Muscle of back (tissue), 13 donors: ENCODE measurements at places on chromosomes 12 and 14.

DNA sequence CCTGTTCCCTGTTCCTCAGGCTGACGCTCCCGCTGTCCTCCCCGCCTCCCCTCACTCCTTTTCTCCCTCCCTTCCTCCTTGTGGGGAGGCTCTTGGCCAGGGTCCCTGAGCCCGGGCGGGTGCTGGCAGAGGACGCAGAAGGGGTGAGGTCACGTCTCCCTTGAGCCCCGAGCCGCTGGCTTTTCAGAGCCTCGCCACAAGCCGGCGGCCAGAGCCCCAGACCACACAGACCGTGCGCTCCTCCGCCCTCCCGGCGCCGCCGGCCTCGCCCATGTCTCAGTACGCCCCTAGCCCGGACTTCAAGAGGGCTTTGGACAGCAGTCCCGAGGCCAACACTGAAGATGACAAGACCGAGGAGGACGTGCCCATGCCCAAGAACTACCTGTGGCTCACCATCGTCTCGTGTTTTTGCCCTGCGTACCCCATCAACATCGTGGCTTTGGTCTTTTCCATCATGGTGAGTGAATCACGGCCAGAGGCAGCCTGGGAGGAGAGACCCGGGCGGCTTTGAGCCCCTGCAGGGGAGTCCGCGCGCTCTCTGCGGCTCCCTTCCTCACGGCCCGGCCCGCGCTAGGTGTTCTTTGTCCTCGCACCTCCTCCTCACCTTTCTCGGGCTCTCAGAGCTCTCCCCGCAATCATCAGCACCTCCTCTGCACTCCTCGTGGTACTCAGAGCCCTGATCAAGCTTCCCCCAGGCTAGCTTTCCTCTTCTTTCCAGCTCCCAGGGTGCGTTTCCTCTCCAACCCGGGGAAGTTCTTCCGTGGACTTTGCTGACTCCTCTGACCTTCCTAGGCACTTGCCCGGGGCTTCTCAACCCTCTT lies at the start of gene TMEM233:
TMEM233 (plus strand) TSS at position 197 of the 821 bp plus-strand sequence; CDS start at position 272, 75 bp downstream.
- peak; percentile 53 for DNase-seq

DNA sequence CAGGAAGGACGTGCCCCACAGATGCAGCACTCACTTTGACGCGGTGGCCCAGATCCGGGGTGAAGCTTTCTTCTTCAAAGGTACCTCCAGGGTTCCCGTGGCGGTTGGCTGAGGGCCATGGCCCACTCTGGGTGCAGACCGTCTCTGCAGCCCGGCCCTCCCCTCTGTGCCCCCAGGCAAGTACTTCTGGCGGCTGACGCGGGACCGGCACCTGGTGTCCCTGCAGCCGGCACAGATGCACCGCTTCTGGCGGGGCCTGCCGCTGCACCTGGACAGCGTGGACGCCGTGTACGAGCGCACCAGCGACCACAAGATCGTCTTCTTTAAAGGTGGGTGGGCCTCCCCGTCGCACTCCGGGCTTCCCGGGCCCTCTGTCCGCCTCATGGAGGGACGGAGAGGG lies 16.9 kb downstream of the MMP17 start:
- no peak for DNase-seq

GRCh38 chr14:56487761-56488160 lies 91.8 kb upstream of the TMEM260 start:
- DNase-seq: no peak

DNA sequence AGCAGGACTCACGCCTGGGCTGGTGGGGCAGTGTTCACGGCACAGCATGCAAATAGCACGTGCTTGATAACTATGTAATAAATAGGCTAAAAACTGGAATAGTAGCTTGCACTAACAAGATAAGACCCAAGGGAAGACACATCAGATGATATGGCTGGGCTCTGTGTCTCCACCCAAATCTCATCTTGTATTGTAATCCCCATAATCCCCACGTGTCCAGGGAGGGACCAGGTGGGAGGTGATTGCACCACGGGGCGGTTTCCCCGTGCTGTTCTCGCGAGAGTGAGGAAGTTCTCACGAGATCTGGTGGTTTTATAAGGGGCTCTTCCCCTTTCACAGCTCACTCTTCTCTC lies 46.9 kb downstream of the RIMBP2 start:
- no peak for DNase-seq

DNA sequence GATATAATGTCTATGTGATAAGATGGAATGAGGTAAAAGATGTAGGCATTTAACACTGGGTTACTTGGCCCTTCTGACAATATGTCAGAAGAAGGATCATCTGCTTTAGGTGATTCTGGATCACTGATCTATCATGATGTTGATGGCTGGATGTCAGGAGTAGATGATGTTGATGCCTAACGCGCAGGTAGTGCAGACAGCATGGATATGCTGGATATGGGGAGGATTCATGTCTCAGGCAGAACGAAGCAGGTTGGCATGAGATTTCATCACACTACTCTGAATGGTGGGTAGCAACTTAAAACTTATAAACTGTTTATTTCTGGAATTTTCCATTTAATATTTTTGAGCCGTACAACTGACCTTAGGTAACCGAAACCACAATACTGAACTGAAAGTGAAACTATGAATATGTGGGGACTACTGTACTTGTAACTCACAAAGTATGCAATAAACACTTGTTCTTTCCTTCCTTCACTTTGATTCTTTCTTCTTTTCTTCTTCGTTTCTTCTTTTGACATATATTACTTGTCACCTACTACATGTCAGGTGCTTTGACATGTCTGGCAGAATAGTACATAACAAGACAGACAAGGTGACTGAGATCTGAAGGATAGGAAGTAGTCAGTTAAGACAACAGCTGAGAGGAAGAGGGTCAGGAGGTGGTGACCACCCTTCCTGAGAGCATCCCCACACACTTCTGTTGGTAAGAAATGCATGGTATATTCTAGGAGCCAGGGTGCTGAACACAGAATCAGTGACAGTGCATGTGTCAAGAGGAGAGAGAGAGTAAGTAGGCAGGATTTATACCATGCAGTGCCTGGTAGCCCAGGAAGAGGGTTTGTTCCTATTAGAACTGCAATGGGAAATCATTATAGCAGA lies 238.8 kb downstream of the PPFIA2 start:
- DNase-seq: no peak

DNA sequence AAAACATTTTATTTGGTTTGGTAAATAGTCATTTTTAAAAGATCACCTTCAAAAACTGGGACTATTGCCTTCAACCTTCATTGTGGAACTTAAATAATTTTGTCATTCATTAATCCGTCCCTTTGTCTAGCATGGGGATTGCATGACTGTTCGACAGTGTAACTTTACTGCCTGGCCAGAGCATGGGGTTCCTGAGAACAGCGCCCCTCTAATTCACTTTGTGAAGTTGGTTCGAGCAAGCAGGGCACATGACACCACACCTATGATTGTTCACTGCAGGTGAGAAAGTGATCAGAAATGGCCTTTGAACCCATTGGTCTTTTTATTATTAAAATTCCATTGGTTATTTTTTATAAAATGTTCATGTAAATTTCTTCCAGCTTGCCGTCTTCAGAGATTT lies 37.2 kb upstream of the MYF6 start:
- no peak for DNase-seq

DNA sequence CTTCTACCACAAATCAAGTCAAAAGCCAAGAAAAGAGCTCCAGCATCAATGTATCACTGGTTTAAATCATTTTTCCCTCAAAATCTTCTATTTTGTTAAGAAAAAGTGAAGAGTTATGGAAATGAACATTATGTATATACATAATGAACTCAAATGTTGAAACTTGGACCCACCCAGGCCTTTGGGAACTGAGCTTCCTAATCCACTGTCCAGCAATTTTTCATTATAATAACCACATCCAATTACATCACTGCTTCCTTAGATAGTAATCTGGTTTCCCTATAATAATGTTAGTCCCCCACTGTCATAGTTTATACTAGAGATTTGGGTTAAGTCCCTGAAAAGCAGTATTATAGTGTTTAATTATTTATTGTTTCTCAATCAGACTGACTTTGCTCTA lies 170.9 kb downstream of the PIK3C2G start:
- DNase-seq: peak; percentile 83

- no peak for DNase-seq
These were observed 6.9 kb upstream of the KRT6B start for GRCh38 chr12:52458861-52459260.

DNA sequence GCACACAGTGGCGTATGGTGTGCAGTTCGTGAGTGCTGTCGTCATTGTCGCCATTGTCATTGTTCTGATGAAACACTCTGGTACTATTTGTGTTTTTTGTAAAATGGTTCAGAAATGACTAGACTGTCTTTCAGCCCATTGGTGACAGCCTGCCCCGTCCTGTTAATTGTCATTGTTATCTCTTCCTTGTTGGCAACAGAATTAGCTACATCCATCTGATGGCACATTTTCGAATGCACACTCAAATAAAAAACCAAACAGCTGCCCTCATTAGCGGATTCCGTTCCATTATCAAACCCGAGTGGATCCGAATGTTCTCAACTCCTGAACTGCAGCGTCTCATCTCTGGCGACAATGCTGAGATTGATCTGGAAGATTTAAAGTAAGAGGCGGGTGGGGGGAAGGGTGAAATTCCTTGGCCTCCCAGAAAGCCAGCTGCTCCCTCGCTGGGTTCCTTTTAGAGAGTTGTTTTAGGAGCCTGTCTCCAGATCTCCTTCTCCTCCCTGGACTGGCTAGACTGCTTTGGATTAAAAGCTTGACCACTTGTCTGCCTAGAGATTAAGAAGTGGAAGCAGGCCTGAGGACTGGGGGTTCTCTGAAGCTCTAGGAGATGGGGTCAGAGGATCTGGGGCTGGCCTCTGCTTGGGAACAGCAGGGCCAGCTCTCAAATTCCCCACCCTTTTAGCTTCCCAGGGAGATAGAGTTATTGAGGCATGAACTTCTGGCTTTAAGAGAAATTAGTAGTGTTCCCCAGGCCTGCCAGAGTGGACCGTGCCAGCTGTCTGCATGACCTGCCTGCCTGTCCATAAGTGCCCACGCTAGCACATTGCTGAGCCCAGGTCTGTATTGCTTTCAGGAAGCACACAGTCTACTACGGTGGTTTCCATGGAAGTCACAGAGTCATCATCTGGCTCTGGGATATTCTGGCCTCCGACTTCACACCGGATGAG lies 43.3 kb downstream of the MMAB start:
- no peak for DNase-seq

DNA sequence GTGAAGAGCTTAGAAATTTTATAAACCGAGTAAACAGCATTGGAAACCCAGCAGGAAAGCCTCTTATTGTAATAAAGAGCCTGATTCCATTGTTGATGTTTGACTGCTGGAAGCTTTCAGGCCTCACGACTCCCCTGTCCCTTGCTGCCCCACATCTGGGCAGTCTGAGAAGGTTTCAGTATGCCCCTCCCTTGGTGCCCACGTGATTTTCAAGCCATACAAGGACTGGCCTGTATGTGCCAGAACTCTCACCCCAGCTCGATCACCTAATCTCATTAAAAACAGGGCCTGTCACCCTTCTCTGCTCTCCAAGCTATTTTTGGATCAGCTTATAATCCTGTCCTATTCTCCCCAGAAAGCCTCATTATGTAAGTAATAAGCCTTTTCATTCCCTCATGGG lies 7.5 kb upstream of the PYROXD1 start:
- DNase-seq: no peak

GRCh38 chr12:30962047-30962446 lies 35.5 kb downstream of the TSPAN11 start:
- no peak for DNase-seq

DNA sequence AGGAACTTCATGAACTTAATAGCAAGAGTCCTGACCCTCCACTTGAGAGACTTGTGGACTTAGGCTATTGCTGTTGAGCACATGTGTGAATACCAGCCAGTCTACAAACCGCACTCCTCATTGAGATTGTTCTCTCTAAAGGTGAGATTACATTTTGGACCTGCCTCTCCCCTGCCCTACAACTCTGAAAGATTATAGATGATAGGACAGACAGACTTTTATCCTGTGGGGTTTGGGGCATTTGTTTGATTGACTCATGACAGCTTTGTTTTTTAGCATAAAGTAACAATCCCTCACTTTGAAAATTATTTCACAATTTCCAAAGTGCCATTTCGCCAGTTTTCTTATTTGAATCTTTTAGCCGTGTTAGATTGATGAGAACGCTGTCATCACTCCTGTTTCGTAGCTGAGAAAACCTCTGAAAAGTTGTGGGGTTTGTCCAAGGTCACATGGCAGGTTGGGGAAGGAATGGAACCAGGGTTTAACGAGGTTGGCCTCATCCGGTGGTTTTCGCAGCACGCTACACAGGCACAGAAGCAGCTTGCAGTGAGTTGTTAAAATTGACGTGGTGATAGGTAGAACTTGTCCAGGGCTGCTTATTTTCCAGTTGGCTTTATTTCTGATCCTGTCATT lies 836 bp downstream of the EVL start:
- no peak for DNase-seq

GRCh38 chr12:84913129-84913515 lies 523 bp upstream of the SLC6A15 start:
- DNase-seq: no peak

DNA sequence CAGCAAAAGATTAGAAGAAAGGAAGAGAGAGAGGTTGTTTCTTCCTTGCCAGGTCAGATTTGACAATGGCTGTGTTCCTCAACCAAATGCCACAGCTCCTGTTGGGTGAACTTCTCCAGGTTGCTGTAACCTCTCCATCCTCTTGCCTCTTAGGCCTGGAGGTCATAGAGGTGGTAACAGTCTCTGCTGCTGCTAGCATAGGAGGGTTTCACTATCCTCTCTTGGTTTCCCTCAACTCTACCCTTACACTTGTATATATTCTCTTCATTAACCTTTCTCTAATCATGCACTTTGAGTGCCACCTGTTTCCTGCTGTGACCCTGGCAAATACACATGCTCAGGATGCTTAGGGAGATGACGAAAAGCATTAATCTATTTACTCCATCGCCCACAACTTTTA lies 67.7 kb upstream of the HIF1A start:
- no peak for DNase-seq

DNA sequence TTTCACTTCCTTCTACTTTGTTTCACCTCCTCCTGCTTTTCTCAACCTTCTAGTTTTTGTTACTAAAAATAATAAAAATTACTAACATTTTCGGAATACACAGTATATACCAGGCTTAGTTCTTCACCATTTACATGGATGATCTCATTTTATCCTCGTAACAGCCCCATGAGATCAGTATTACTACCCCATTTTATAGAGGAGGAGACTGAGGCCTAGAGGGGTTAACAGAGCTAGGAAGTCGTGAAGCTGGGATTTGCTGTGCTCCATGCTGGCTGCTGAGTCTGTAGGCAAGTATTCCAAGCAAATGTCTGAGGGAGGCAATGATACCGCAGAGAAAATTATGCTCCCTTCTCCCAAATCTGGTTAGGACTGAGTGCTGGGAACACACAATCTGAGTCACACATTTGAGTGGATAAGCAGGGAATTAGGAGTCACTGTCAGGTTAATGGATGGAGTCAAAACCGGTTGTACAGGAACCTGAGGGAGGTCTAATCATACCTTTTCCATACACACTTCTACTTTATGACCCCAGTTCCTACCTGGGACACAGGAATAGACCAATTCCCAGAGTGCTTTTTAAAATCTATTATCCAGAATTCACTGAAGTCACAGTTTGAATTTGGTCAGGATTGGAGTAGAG lies 51.1 kb downstream of the ZFYVE26 start:
- no peak for DNase-seq

GRCh38 chr14:69038455-69039287 lies 59.6 kb upstream of the ACTN1 start:
- DNase-seq: peak; percentile 48

- DNase-seq: no peak
These were observed 687 bp downstream of the IFFO1 start for GRCh38 chr12:6555018-6555691.

- DNase-seq: no peak
These were observed 34.1 kb downstream of the IFT43 start for GRCh38 chr14:76019676-76020075.

- DNase-seq: no peak
These were observed 26.7 kb downstream of the CRY1 start for GRCh38 chr12:107066691-107067090.
